ENCODE measurements at places on chromosomes 3 and 15. TPM values are rescaled to one million over a fixed set of nuclear protein-coding genes. Genes with fewer than 3 reads are reported as not detected.

Gene MBNL1
- 142 TPM for total RNA-seq

Gene NPAP1
- total RNA-seq = not detected

Gene PRSS50
- 0.89 TPM for total RNA-seq

DNA sequence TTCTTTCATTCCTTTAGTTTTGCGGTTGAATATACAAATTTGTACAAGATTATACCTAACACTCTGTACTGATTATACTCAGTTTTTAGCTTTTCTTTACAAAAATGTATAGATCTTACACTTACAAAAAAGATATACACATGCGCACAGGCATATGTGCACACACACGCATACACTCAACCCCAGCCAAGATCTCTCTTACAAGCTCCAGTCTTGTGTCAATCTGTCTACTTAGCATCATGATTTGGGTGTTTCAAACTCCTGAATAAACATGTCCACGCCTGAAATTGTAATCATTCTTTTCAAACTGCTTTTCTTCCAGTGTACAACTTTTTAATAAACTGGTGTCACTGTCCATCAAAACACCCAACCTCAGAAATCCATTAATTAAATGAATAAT, 180.7 kb downstream of the NAALADL2 start:
- no peak for DNase-seq

DNA sequence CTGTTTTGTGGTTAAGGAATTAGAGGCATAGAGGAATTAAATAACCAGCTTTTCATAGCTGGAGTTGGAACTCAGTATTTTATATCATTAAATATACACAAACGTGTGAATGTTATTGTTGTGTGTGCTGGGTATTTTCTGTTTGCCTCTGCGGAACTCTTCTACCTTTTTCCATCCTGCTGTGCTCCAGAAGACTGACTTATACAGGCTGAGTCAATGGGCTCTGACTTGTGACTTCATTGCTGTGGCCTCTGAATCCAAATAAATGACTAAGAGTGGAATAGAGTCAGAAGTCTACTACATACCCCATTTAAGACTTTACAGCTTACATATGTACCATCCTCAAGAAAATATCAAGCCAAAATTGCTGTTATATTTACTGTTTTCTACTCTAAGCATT, 17.6 kb downstream of the ARIH1 start:
- DNase-seq = no peak

DNA sequence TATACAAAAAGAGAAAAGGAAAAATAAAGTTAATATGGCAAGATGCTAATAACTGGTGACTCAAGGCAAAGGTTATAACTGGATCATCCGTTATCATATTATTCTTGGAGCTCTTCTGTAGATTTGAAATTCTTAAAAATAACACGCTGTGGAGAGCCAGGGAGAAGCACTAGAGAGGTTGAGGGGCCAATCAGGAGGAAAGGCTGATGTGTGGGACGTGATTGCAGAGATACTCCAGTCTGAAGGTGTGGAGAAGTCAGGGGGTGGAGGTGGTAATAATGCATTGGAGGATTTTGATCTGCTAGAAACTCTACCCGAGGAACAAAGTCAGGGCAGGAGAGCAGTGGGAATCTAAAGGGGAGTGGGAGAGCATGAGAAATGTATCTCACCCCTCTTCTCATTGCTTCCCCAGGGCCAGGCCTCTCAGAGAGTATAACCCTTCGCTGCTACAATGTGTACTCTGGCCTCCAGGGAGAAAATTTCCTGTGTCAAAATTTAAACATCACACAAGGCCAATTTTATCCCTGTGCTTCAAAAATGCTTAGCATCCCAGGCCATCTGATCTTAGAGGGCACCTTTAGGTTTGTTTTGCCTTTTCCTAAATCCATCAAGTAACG, 211.5 kb upstream of the SEMA6D start:
- DNase-seq = no peak

DNA sequence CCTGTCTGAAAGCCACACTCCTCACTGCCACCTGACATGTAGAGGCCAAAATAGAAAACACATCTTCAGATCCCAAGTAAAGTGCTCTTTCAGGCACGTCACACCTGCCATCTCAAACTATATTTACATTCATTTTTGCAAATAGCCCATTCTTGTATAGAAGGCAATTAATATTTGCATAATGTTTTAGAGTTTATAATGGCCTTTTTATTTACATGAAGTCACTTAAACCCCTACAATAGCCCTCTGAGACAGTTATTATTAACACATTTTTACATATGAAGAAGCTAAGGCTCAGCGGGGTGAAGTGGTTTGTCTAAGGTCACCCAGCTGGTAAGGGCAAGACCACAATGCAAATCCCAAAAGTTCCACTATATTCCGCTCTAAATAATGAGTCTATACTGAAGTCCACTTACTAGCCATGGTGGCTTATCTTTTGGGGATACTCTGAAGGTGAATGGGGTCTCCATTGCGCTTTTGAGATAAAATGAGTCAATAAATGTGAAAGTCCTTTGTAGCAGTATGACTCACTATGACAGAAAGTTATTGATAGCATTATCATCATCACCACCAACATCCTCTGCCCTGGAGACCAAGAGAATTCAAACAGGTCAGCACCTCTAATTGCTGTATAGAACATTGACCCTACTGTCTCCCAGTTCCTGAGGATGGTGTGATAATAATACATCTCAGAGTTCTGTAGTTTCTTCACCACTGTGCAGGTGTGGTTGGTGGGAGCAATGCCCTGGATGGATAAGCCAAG, 155.9 kb upstream of the BCL6 start:
- DNase-seq = no peak

DNA sequence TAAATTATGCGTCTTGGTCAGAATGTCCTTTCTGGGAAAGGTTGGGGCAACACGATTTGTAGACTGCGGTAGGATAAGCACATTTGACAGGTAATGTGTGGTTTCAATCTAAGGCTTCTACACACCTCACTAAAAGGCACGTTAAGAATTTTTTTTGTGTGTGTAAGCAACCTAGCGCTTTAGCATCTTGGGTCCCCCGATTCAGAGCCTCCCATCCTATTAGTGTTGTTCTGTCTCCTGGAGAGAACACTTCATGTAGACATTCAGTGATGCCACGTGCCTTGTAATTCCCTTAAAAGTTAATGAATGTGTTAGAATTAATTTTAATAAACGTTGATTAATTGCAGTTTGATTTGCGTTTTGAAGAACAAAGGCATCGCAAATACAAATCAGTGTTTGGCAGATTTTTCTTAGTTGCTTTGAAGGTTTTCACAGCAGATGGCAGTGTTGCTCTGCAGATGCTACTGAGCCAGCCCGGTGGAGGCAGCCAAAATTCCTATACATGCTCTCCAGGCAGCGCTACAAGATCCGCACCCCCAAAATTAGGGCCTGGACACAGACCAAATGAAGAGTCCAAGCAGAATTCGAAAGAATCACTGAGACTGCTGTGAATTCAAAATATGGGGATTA, 63.5 kb downstream of the OTOL1 start:
- peak; percentile 60 for DNase-seq

- no peak for DNase-seq
Observed at GRCh38 chr3:130733236-130733875, 13.3 kb downstream of the PIK3R4 start.
